ENCODE measurements at places on chromosomes 6 and 20. TPM values are rescaled to one million over a fixed set of nuclear protein-coding genes. Genes with fewer than 3 reads are reported as not detected.
A peak's percentile ranks its signal among the peaks of the same experiment; 100 is the strongest.

DNA sequence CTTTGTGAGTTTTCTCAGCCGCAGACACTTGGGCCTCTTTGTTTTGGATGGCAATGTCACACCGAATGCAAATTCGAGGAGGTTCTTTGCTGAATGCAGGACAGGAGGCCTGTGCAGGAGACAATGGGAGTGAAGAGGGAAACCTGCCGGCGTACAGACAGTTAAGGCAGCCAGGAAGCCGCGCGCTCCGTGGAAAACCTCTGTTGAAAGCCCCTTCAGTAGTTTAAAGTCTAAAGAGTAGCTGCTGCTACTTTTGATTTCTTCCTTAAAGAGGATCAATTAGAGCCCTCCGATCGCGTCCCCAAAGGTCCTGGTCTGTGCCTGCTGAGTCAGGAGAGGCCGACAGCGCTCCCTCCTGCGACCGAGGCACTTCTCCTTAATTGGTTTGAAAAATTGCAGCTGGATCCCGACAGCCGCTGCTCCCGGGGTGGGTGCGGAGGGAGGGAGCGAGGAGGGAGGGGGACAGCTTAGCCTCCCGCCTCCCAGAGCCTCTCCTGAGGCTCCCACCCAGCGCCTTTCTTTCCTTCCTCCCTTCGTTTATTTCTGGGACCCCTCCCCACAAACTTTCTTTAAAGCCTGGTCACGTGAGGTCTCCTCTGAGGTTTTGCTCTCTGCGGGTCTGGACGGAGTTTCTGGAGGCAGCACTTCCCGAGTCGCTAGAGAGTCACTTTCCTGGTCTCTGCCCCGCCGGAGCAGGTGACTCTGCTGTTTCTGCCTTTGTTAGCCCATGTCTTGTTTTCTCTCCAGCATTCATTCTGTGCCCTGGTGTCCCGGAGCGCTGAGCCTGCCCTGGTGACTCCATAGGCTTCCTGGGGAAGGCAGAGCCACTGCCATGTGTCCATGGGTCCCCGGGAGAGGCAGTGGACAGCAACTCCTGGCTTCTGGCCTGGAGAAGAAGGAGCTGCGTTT, 22.3 kb upstream of the RPP40 start:
- peak overlapping the region; percentile 40 for H3K4me3 ChIP-seq
- peak overlapping the region; percentile 37 for H3K27ac ChIP-seq
- no peak for DNase-seq

The RUNX2 gene
- total RNA-seq: 7.0 TPM

GRCh38 chr6:28808383-28808782, 115.4 kb downstream of the TRIM27 start:
- no peak for DNase-seq
- H3K4me3 ChIP-seq: peak overlapping the region; percentile 73
- H3K4me1 ChIP-seq: peaks cover 23% of the 10 kb centered on the region
- peak overlapping the region; percentile 30 for H3K27ac ChIP-seq
- no peaks in the 10 kb centered on the region for H3K27me3 ChIP-seq

The BMP5 gene
- total RNA-seq: 17.7 TPM

The BFSP1 gene
- 6.9 TPM for total RNA-seq

The SIRPB1 gene
- total RNA-seq: 0.72 TPM

DNA sequence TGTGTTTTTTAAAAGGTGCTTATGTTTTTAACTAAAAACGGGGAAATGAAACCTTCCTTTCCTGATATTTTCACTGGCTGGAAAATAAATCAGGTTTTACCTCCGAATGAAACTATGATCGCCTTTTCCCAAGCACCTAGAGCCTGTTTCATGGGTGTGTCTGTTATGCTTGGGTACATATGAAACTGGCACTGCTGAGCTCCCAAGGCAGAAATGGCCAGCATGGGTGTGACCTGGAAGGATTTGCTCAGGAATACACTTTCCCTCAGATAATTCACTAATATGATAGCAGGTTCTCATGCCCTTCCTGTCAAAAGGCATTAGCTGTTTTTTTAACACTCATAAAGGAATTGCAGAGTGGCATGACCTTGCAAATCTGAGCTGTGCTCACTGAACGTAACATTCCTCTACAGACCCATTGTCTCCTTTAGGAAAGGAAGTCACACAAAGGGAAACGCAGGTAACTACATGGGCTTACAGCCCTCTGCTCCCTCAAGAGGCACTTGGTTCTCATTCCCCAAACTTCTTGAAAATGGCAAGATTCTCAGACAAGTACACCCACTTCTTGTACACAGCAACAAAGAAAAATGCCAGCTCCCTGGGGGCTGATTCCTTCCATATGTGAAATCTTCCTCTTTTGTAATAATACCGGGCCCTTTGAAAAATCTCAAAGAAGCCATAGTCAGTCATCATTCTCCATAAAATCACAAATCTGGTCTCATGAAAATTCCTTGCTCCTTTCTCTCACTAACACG, 72.7 kb downstream of the METTL24 start:
- no peak for DNase-seq
- no peaks in the 10 kb centered on the region for H3K36me3 ChIP-seq
- peaks cover 45% of the 10 kb centered on the region for H3K27me3 ChIP-seq
- no peaks in the 10 kb centered on the region for H3K4me1 ChIP-seq
- no peak overlapping the region for H3K4me3 ChIP-seq

DNA sequence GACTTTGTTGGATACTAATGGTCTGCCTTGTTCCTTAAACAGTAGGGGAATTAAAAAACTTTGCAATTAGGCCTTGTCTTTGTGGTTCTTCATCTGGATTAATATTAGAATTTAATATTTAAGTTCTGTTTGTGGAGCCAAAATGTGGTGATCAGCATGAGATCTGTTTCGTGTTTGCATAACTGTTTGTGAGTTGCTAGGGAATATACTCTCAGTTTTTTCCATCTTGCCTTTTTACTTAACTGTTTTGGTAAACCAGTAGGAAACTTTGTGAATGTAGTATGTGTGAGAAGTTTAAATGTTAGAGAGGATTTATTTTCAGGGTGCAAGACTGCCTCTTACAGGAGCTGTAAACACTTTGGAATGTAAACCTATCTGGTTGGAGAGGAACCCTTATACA, 35.6 kb downstream of the LRRC1 start:
- H3K4me3 ChIP-seq: no peak overlapping the region
- no peak overlapping the region for H3K27ac ChIP-seq
- no peak for DNase-seq
- H3K36me3 ChIP-seq: no peaks in the 10 kb centered on the region
- H3K27me3 ChIP-seq: no peaks in the 10 kb centered on the region
- peaks cover 6% of the 10 kb centered on the region for H3K4me1 ChIP-seq

The SAMD3 gene
- not detected for total RNA-seq

The HSPA12B gene
- 0.21 TPM for total RNA-seq

DNA sequence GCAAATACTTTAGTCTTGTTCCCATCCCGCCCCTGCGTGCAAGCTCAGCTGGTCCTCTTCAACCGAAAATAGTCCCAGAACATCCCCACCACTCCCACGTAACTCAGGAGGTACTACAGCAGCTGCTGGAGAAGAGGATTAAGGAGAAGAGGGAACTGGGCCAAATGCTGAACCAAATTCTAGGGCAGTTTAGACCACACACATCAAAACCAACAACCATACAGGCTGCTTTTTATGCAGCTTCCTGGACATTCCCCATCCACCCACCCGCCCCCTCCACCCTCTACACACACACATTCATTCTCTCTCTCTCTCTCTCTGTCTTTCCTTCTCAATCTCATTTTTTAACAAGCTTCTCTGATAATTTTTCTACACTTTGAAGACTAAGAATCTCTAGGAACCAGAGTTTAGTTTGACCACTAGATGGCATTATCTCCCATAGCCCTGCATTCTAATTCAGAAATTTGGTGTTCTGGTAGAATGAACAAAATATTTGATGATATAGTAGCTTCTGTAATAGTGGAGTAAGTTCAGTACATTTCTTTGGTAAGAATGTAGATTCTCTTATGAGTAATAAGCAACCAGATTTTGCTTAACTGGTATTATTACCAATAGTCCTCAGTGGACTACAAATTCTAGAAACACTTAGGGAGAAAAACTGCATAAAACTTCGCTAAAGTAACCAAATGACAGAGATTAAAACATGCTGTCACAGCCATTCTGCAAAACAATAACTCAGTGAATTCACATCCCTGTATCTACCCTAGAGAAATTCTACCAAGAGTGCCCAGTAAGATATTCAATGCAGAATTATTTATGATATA, 52.1 kb upstream of the BEND6 start:
- no peaks in the 10 kb centered on the region for H3K36me3 ChIP-seq
- DNase-seq: no peak
- H3K27ac ChIP-seq: 0 out of 2 replicates have a peak overlapping the region, but pooled peaks have one; percentile 25
- H3K4me3 ChIP-seq: no peak overlapping the region
- no peaks in the 10 kb centered on the region for H3K27me3 ChIP-seq

DNA sequence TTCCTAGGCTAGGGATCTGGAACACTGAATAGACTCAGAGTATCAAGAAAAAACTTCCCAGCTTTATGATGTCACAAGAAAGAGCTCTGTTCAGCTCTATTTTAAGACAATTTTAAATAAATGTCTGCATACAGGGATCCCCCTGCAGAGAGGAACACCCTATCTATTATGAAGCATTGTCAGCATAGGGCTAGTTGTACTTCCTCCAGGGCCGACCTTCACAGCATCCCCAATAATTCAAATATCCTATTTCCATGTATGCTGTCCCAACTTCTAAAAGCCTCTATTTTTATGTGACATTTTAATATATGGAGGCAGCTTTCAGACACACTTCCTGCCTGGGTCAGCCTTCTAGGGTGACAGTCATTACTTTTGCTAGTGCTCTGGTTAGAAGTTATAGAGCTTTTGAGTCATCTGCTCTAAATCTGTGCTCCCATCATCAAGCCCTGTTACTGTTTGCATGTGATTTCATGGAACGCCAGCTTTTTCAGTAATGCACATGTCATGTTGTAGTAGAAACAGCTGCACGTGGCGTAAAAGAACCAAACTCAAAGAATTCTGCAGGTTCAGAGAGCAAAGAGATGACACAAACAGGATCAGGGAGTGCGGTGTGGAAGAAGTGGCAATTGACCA, 189.2 kb downstream of the ADGB start:
- no peaks in the 10 kb centered on the region for H3K27me3 ChIP-seq
- no peak overlapping the region for H3K27ac ChIP-seq
- H3K4me1 ChIP-seq: no peaks in the 10 kb centered on the region
- DNase-seq: no peak

GRCh38 chr6:161922631-161923119, 648.8 kb upstream of the AGPAT4 start:
- no peak overlapping the region for H3K27ac ChIP-seq
- peak; percentile 71 for DNase-seq

DNA sequence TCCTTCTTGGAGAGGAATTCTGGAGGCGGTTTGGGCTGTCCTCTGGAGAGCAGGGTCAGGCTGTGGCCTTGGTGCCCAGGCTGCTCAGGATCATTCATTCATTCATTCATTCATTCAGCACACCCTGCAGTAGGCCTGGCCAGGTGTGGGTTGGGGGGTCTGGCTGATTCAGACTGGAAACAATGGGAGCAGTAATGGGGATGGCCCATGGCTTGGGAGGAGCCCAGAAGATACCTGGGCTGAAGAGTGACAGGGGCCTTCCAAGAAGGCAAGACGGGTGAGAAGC, 31.5 kb downstream of the TOX2 start:
- H3K4me3 ChIP-seq: no peak overlapping the region
- DNase-seq: no peak
- peaks cover 77% of the 10 kb centered on the region for H3K4me1 ChIP-seq
- no peaks in the 10 kb centered on the region for H3K36me3 ChIP-seq

GRCh38 chr6:101722991-101723579, 329.6 kb downstream of the GRIK2 start:
- no peak overlapping the region for H3K4me3 ChIP-seq
- peak overlapping the region; percentile 70 for H3K27ac ChIP-seq
- DNase-seq: no peak
- H3K27me3 ChIP-seq: no peaks in the 10 kb centered on the region
- no peaks in the 10 kb centered on the region for H3K36me3 ChIP-seq

DNA sequence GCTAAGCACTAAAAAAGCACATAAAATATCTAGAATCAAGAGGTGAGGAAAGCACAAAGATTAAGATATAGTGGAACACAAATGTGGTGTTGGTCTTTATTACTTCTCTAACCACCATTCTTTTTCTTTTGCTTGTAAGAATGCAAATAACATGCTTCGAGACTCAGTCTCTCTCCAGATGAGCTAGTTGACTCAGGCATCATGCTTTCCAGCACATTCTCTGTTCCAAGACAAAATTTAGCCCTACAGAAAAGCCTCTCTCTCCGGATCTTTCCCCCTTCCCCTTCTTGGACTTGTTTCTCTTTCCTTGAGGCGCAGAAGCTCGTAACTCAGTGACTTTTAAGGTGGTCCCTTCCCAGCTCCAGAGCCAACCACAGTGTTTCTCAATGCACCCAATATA, 91.0 kb downstream of the FNDC1 start:
- DNase-seq: no peak
- no peak overlapping the region for H3K27ac ChIP-seq
- no peaks in the 10 kb centered on the region for H3K36me3 ChIP-seq
- H3K4me3 ChIP-seq: no peak overlapping the region

- no peaks in the 10 kb centered on the region for H3K4me1 ChIP-seq
- no peak overlapping the region for H3K4me3 ChIP-seq
- no peak overlapping the region for H3K27ac ChIP-seq
- no peak for DNase-seq
Measured at GRCh38 chr20:42214074-42214473, 595.9 kb upstream of the CHD6 start.

- H3K36me3 ChIP-seq: 0 out of 2 replicates have a peak, but pooled peaks cover 3% of the 10 kb centered on the region
- H3K4me3 ChIP-seq: no peak overlapping the region
- H3K27ac ChIP-seq: no peak overlapping the region
- no peaks in the 10 kb centered on the region for H3K27me3 ChIP-seq
- H3K4me1 ChIP-seq: peaks cover 9% of the 10 kb centered on the region
- DNase-seq: no peak
Measured at GRCh38 chr6:111417181-111417585, 65.8 kb downstream of the REV3L start.

The SLC32A1 gene
- total RNA-seq: not detected

The GSTA3 gene
- not detected for total RNA-seq

The PBOV1 gene
- not detected for total RNA-seq

The FAM83D gene
- total RNA-seq: 30.9 TPM

DNA sequence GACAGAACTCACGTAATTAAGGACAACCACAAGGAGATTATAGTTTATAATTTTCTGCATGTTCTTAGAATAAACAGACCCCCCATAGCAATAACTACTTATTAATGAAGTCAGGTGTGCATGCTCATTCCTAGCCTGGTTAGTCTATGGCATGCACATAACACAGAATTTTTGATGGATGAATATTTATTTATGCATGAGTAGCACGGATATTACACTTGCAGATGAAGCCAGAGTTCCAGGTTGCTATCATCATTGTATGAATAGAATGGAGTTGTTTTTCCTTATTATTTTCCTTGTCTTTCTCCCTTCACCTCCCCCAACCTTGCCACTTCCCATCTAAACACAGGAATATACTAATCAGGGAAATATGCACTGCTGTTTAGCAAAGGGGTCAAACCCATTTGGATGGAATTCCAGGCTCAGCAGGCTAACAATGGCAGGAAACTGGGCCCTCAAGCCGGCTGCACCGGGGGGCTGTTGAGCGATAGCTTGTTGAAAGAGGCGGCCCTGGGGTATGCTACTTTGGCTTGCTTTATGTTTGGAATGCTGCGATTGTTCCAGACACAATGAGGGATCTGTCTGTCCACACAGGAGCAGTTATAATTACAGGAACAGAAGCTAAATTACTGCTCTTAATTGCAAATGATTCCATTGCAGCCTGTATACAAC, 112.6 kb downstream of the TMEM170B start:
- no peaks in the 10 kb centered on the region for H3K36me3 ChIP-seq
- no peaks in the 10 kb centered on the region for H3K27me3 ChIP-seq
- H3K4me3 ChIP-seq: no peak overlapping the region
- DNase-seq: no peak

GRCh38 chr6:74715355-74716085, 490.3 kb downstream of the COL12A1 start:
- no peaks in the 10 kb centered on the region for H3K27me3 ChIP-seq
- H3K4me1 ChIP-seq: no peaks in the 10 kb centered on the region
- DNase-seq: no peak
- H3K27ac ChIP-seq: no peak overlapping the region
- no peaks in the 10 kb centered on the region for H3K36me3 ChIP-seq

The FUT9 gene
- total RNA-seq: not detected
